ENCODE measurements at places on chromosomes 1 and 21.

GRCh38 chr1:41813226-41813625 lies 105.5 kb downstream of the HIVEP3 start:
- no peak for DNase-seq

- no peak for DNase-seq
Observed at GRCh38 chr1:77632216-77632615, 50.2 kb downstream of the ZZZ3 start.

DNA sequence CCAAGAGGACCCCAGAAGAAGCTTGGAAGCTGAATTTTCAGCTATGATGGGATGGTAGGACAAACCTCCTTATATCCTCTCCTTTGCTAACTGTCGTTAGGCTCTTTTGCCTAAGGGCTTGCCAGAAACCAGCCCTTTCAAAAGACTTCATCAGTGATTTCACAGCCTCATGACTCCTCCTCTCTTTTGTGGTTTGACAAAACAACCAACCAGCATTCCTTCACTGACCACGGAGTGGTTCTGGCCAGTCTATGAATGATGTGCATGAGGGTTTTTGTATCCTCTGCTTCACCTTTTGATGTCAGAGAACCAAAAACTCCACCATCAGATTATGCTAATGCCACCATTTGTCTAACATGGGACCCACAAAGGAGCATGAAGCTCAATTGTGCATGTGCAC lies 116.9 kb upstream of the COA6 start:
- no peak for DNase-seq

- DNase-seq, result no peak
Observed at GRCh38 chr21:31216206-31216605, 127.9 kb downstream of the TIAM1 start.

- DNase-seq, result no peak
Observed at GRCh38 chr21:29730281-29730680, 209.5 kb downstream of the GRIK1 start.

GRCh38 chr21:39675590-39675989 lies 62.9 kb downstream of the B3GALT5 start:
- DNase-seq, result no peak

DNA sequence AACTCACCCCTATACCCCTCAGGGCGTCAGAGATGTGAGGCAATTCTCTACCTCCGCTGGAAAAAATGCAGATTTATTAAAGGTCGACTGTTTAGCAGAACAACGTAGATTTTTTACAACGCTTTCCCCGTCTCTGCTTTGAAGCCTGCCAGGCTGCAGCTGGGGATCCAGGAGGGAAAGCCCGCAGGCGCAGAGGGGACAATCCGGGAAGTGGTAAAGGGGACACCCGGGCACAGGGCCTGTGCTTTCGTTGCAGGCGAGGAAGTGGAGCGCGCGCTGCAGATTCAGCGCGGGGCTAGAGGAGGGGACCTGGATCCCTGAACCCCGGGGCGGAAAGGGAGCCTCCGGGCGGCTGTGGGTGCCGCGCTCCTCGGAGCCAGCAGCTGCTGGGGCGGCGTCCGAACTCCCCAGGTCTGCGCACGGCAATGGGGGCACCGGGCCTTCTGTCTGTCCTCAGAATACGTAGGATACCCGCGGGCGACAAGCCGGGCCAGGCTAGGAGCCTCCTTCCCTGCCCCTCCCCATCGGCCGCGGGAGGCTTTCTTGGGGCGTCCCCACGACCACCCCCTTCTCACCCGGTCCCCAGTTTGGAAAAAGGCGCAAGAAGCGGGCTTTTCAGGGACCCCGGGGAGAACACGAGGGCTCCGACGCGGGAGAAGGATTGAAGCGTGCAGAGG lies 5.5 kb downstream of the SIM2 start:
- DNase-seq, result no peak

DNA sequence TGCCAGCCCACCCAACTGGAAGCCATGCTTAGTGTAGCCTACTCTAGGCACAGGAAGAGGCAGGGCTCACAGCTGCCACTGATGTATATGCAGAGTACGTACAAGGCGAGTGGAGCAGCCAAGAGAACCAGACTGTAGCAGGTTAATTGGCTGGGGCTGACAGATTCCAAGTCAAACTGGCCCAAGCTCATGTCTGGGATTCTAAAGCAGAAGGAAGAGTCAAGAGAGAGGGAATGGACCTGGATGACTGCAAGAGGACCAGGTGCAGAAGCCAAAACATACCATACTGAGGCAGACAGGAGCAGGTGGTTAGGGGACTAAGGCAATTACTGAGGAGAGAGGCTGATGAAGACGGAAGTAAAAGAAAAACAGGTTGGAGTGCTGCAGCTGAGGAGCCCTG lies 51.3 kb upstream of the LRRN2 start:
- no peak for DNase-seq

DNA sequence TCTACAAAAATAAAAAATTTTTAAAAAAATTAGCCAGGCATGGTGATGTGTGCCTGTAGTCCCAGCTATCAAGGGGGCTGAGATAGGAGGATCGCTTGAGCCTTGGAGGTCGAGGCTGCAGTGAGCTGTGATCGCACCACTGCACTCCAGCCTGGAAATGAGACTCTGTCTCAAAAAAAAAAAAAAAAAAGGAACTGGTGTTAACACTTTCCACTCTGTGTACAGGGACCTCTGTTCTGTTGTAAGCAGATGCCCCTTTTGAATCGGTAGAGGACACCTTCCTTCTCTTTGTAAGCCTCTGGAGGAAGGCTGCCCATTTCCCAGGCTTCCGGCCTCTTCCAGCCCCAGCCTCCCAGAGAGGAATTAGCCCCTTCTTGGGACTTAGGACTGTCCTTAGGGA lies 7.3 kb upstream of the C1orf210 start:
- no peak for DNase-seq

DNA sequence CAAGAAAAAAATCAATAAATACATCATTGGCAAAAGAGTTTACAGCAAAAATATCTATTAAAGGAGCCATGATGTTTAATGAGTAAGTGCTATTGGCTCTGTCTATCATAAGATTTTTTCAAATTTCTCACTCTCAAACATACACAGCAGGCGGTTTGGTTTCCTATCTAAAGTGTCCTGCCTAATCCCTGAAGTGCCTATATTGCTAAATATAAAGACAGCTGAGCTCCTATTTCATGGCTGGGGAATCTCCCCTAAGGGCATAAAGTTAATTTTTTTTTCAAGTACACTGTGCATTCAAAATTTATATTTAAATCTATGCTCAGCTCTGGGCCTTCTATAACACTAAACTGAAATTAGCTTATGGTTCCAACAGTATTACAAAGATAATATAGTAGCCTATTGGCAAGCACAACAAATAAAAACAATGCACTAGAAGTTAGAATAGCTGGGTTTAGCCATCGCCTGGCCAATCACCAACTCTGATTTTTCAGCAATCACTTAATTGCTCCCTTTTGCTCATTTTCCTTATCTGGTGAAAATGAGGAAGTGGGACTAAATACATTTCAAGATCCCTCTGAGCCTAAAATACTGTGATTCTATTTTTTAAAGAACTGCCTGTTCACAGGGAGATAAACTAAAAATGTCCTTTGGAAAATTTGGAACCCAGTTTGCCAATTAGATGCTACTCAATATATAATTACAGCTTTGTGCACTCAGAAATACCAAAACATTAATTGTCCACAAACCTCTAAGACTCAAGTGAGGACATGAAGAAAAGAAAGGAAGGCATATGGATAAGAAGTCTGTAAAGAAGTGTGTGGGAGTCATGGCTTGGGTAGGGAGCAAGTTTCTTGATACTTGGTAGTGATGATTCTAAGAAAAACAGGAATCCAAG lies 62.5 kb downstream of the WDR64 start:
- no peak for DNase-seq

- peak; percentile 98 for DNase-seq
Observed at GRCh38 chr1:110556471-110556807, 37.5 kb upstream of the KCNA10 start.

DNA sequence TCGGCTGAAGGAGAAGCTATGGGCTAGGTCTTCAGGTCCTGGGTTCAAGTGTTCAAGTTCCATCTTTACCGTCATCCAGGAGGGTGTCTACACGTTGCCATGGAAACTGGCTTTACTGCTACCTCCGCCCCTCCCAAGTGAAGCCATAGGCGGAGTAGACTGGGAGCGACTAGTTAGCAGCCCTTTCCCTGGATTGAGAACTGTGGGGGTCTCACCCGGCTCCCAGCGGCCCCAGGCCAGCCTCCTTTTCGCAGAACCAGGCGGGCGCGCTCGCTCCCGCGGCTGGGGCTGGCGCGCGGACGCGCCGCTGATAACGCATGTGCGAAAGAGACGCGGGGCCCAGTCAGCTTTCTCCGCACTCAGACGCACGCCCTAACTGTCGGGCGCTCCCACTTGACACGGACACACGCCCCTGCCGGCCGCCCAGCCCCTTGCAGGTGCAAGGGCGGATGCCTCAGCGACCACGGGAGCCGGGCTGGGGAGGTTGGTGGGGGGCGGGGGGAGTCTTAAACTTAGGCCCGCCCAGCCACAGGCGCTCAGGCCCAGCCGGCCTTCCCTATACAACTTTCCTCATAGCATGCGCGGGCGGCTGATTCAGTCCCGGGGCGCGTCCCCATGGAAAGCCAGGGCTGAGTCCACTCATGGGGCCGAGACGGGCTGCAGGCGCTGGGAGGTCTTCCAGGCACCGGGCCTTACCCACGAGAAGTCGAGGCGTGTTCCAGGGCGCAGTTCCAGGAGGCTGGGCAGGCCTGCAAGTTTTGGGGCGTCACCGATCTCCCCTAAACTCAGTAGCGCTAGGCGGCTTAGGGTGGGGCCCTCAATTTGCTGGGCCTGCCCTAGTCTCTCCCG lies 7.4 kb downstream of the EFNA4 start:
- no peak for DNase-seq

DNA sequence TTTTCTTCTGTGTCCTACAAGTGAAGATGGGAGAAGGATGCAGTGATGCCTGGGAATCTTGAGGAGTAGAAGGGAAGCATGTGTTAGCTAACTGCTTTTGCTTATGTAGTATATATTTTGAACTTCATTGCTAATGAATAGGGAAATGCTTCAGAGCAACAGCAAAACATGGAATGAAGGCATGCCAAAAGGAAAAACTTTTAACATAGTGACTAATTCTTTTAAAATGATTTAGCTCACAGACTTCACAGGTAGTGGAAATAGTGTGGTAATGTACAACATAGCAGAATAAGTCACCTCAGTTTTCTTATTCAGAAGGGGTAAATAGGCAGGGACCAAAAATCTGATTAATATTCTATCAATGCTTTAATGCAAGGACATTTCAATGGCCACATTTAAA lies 95.5 kb downstream of the LYPLAL1 start:
- DNase-seq, result no peak

DNA sequence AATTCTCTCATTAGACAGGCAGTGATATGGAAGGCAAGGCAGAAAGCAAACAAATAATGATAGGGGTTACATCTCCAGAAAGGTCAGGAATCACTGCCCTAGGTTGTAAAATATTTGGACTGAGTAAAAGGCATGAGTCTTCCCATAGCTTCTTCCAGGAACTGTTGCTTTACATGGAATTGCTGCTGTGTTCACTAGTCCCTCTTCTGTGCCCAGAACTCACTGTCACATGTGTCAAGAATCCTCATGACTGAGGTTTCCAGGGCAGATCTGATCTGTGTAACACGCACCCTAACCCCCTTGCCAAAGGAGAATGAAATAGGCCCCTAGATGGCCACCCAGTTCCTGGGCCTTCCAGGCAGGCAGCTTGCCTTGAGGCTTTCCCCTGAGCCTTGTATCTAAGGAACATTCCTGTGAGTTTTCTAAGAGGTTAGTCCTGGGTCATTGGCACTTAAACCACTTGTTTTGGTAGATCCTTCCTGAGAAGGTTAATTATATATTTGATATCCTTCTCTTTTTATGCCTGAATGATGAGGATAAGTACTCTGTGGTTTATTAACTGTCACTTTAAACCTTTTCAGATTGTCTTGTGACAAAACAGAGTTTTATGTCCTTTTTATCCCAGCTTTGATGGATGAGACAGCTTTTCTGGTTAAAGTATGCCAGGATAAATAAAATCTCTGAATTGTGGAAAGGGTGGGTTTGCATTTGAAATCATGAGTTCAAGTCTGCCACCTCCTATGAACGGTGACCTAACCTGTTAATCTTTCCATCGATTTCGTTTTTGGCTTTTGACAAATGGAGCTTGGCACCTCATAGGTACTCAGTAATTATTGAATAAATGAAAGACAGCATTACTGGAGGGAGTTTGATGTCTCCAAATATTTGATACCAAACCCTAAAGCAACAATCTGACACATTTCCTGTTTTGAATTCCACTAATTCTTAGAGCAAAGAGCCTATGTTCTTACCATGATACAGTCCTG lies 163.3 kb downstream of the DHRS3 start:
- DNase-seq, result no peak

DNA sequence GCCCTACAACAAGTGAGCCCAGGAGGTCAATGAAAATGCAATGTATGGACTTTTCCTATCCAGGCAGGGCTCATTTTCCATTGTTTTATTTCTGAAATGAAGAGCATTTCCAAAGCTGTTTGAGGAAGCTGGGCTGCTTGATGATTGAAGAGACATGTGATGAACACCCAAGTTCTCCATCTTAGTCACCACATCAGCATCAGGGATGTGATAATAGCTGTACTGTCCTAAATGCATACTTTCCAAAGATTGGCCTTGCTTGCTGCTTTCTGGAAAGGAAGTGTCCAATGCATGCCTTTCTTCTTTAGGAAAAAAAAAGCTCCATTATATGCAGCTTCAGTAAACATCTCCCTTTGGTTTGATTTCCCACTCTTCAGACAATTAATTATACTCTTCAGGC lies 425.9 kb upstream of the RUNX1 start:
- DNase-seq, result peak; percentile 73

DNA sequence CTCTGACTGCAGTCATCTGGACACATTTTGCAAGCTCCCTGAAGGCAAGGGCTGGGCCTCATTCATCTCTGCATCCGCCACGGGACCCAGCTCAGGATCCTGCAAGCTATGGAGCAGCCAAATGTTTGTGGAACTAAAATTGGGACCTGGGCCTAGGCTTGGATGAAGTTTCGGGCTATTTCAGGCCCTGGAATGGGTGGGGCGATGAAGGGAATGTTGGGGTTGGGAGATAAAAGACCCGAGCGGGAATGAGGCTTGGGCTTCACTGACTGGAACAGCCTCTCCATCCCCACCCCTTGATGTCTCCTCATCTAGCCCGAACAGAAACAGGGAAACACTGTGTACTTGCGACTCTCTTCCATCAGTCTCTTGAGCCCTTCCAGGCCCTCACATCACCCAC lies 7.3 kb upstream of the AHCYL1 start:
- DNase-seq, result no peak

DNA sequence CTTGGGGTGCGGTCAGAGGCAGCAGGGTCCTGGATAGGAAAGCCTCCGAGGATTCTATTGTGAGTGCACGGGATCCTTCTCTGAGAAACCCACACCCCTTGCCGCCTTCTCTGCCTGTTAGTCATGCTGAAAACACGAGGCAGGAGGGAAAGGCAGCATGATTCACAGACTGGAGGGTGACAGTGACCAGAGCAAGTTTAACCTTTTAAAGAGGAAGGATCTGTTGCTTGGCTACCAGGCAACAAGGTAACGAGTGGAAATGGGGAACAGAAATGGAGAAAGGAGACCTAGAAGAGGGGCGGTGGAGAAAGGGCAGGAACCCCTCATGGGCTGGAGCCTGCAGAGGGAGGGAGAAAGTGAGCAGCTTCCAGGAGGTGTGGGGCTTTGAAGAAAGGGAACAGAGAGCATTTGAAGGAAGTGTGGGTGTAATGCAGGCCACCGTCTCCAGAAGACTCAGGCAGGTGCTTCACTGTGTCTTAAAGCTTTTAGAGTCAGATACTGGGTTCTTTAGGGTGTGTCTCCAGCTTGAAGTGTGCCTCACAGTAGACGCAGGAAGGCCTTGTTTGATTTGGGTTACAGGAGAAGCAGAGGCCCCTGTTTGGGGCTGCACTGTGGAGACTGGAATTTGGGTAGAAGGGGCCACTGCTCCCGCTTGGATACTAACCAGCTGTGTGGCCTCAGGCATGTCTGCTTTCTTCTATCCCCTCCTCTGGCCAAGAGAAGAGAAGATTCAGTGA lies 19.1 kb downstream of the OPTC start:
- peak; percentile 40 for DNase-seq
